ENCODE measurements at places on chromosomes 1 and 21.

DNA sequence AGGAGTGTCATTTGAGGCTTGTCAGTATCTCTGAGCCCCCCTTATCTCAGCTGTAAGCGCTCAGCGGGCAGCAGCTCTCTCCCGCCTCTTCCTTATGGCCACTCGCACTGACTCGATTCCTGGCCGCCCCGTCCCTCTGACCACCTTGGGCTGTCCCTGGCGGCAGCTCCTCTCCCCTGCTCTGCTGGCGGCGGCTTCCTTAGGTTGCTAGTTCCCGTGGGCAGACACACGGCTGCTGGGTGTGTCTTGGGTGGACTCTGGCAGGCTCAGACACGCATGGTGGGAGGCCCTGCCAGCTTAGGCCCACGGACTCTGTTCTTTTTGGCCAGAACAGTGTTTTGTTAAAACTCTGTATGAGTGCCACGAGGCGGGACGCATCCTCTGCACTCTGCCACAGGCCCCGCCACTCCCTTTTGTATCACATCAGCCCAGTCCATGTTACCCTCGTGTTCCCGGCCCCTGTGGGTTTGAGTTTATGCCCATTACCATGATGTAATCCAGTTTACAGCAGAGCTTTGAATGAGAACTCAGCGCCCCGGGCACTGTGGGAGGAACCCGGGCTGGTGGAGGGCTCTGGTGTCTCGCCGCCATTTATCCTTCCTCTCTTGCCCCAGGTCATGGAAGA, 45.9 kb downstream of the COQ8A start:
- no peak for DNase-seq

GRCh38 chr21:39756285-39756684, 11.3 kb downstream of the IGSF5 start:
- DNase-seq: no peak

DNA sequence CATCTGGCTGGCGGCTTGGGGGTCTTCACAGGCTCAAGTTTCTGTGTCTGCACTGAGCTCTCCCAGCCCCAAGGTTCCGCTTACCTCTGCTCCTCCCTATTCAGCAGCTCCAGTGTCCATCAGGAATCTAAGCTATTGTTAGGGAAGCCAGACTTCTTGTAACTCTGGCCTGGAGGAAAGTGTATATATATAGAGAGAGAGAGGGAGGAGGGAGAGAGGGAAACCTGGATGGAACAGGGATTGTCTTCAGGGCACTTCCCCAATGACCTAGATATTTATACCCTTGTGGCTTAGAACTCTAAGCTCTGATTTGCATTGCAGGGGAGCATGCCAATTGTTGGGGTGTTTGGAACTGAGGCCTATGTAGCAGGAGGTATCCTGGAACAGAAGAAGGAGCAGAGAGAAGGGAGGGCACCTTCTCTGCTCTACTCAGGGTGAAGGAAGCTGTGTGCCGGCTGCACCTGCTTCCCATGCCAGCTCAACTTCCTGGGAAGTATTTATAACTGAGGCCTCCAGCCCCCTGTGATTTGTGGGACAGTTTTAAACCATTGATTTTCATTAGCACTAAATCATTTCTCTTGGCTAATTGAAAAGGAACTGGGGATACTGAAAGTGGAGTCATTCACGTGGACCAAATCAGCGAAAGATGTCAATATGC, 70.9 kb downstream of the NAV1 start:
- no peak for DNase-seq

- no peak for DNase-seq
These were observed 10.3 kb upstream of the AGTRAP start for GRCh38 chr1:11725616-11726015.

DNA sequence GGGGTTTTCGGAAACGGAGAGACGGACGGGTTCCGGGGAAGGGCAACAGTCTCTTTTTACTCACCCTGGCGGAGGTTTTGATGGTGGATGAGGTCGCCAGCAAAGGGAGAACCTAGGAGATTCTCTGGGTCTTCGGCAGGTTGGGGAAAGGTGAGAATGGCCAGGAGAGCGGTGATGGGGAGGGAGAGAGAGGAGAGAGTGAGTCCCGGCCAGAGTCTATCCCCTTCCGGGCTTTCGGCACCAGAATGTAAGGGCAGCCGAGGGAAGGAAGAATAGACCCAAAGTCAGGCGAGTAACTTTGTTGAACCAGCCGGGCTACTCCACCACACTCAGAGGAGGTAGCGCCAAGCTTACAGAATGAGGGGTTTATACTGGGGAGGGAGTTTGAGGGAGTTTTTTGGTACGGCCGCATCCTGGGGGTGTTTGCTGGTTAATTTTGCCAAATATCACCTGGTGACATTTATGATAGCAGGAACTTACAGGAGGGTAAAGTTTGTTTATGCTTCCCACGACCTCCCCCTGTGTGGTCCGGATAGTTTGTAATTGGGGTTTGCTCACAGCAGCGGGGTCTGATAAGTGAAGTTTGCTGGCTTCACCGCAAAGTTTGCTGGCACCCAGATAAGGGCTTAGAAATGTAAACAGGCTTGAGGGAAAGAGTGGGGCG, 141.1 kb upstream of the ETV3 start:
- no peak for DNase-seq

DNA sequence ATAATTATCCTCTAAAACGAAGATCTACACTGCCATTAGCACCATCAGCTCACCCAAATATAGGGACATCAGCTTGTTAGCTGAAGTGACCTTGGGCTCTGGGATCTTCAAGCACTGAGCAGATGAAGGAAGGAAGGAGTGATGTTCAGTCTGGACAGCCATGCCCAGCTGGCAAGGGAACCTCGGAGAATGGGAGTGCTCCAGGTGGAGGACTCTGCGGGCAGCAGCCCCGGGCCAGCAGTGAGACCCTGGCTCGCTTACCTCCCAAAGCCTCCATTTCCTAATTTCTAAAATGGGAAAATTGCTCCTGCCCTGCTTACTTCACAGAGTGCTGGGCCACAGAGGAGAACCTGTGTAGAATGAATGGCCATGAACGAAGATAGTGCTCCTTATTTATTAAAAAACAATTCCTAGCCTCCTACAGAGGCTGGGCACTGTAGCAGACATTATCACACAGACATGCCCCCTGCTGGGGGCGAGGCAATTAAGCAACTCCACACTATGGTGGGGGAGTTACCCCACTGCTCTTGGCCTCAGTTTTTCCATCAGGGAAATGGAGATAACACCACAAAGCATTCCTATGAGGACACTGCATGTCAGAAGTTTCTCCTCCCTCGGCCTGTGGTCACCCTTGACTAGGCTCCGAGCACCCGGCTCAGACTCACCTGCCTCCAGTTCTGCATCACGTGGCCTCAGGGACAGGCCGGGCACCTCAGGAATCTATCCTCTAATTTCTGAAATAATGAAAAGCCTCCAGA, 117.6 kb downstream of the KCNN3 start:
- no peak for DNase-seq

- DNase-seq: no peak
These were observed 80.6 kb downstream of the RASAL2 start for GRCh38 chr1:178174539-178174938.

- DNase-seq: no peak
These were observed 375.9 kb downstream of the DSCAM start for GRCh38 chr21:40471103-40471502.

- no peak for DNase-seq
These were observed 63.8 kb upstream of the ARHGAP29 start for GRCh38 chr1:94301186-94301585.

DNA sequence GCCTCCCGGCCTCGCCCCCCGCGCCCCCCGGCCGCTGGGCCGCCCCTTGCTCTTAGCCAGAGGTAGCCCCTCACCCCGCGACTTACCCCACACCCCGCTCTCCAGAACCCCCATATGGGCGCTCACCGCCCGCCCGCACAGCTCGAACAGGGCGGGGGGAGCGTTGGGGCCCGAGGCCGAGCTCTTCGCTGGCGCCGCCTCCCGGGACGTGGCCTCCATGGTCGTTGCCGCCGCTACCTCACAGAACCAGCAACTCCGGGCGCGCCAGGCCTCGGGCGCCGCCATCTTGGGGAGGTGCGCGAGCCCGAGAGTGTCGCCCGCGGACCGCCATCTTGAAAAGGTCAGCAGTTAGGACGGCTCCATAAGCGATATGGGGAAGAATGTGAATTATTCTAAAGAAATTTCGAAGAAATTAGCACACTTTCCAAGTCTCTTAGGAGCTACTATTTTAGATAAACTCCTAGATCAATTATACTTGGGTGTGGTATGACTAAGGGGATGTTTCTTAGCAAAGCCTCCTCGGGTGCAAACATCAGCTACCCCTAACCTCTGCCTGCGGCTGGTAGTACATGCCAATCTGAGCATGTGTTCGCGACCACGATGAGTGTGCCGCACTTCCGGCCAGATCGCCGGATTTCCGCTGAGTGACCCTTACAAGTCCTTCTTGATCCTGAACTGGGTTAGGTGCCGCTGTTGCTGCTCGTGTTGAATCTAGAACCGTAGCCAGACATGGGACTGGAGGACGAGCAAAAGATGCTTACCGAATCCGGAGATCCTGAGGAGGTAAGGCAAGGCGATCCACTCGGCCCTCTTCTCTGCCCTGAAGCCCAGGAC, at the start of the genes LRRC41 and UQCRH:
Gene LRRC41 (minus strand): TSS at position 579 of the 834 bp plus-strand sequence. CDS start 294 bp downstream, at position 285.
Gene UQCRH (plus strand): TSS at position 661 of the 834 bp plus-strand sequence. CDS start 69 bp downstream, at position 730.
- peak; percentile 82 for DNase-seq

DNA sequence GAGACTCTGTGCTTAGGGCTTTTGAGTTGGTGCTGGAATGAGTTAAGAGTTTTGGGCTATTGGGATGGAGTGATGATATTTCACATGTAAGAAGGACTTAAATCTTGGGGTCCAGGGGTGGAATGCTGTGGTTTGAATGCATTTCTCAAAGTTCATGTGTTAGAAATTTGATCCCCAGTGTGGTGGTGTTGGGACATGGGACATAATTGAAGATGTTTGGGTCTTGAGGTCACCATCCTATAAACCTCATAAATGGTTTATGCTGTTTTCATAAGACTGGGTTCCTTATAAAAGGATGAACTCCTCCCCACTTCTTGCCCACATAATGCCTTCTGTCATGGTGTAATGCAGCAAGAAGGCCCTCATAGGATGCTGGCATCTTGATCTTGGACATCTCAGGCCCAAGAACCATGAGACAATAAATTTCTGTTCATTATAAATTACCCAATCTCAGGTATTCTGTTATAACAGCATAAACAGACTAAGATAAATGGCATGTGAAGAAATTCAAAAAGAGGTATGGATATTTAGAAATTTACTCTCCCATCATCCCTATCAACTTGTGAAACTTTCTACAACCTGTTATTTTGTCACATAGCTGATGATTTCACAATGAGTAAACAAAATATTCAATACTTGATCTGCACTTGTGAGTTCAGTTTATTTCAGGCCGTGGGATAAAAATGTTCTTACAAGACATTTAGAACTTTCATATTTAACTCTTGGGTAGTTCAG, 48.0 kb upstream of the NEK7 start:
- no peak for DNase-seq

DNA sequence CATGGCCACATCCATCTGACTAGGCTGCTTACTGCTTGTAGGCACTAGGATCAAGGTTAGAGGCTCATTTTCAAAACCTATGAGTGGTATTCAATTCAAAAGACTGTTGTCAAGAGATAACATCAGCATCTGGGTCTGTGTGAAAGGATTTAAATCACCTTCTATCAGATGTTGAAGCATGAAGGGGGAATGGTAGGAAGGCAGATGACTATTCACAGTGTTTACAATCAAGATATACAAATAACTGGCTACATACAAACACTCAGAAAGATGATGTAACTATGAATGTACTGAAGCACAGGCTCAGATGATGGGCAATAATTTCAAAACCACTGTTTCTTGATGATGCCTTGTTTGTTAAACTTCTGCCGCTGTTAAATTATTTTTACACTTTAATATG, 249.2 kb downstream of the SLC45A1 start:
- DNase-seq: no peak

- DNase-seq: no peak
These were observed 11.4 kb downstream of the BTBD19 start for GRCh38 chr1:44819608-44820327.

GRCh38 chr1:194809665-194810064, 1623.3 kb upstream of the B3GALT2 start:
- no peak for DNase-seq

DNA sequence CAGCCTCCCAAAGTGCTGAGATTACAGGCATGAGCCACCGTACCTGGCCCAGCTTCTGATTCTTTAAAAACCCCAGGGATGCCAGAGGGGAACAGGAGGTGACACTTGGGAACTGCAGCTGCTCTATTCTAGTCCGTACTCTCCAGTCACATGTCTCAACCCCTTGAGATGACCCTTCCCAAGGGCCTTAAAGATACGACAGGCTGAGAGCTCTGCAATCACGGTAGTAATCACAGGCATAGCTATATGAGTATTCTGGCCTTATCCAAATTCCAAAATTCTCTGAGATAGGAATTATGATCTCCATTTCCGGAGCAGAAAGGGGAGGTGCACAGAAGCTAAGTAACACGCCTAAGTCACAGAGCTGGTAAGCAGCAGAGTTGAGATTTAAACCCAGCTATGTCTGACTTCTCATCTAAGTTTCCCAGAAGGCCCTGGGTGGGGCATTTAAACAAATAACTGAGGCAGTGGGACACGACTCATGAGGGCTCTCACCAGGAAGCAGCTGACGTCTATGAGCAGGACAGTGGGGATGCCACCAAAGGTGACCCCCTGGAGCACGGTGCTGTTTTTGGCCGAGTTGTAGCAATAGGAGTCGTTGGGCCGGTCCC, 5.2 kb downstream of the TMEM63A start:
- DNase-seq: no peak

GRCh38 chr1:147611586-147611985, 58.7 kb downstream of the ACP6 start:
- DNase-seq: no peak

- DNase-seq: no peak
These were observed 86.0 kb downstream of the SLC35F3 start for GRCh38 chr1:233990486-233990885.

DNA sequence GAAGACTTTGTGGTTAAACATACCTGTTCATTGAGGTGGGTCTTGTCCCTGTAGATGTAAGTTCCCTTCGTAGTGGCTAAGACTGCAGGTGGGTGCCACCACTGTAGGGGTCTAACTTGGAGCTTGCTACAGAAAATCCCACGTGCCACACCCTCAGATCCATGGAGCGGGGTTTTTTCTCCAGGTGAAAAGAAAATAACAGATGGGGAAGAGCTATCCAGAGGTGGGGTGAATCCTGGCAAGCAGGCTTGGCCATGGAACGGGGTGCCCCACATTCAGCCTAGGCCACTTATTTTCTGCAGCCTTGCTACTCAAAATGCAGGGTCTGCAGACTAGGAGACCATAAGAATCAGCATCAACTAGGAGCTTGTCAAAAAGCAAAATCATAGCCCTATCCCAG, 24.0 kb downstream of the EXOC8 start:
- no peak for DNase-seq

DNA sequence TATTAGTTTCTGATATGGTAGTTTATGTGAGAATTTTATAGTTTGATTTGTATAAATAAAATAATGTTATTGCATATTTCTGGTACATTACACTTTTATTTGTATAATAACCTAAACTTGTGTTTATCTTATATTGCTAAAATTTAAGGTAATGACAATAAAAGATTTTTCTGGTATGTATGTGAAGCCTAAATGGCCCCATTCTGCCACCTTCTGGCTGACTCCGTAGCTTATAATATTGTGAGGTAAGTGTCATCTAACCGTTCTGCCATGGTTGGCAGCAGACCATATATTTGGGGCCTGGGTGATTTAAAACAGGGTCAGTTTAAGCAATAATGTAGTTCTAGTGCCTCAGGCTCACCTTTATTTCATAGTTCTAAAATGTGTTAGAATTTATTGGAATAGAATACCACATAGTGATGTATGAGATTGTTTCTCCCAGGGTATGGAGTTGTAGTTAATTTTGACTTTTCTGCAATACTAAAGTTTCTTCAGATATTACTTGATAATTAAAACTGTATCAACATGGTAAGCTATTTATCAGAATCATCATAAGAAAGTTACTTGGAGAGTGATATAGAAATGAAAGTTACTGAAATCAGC, 21.2 kb upstream of the PRKACB start:
- peak; percentile 6 for DNase-seq

- DNase-seq: no peak
These were observed 164.4 kb upstream of the PALMD start for GRCh38 chr1:99481391-99481996.
